ENCODE measurements at places on chromosomes 2 and 18. TPM values are rescaled to one million over a fixed set of nuclear protein-coding genes. Genes with fewer than 3 reads are reported as not detected.

Gene OR6B2
- total RNA-seq = not detected

Gene SLC4A5
- total RNA-seq = 1.5 TPM

Gene CPO
- not detected for total RNA-seq

Gene MYO3B
- 0.08 TPM for total RNA-seq

Gene TTN
- 0.87 TPM for total RNA-seq

Gene ARHGEF4
- 0.84 TPM for total RNA-seq

Gene BMP10
- total RNA-seq = not detected

Gene RAB17
- total RNA-seq = not detected

Gene UGT1A1
- not detected for total RNA-seq

Gene MDH1B
- total RNA-seq = 0.76 TPM

Gene FTCDNL1
- 2.3 TPM for total RNA-seq

Data from activated T-cell treated with anti-CD3 and anti-CD28 coated beads, Interleukin-2, amount 50 U/mL, for 4 hours (primary cell).